Stimulated activated memory B cell treated with anti-CD40 and anti-IgM and Interleukin-4, amounts not matched to agents 10 μg/mL and 1 μg/mL and 100 μg/mL, for 72 hours (primary cell): ENCODE measurements at places on chromosomes 2 and 18.
A peak's percentile ranks its signal among the peaks of the same experiment; 100 is the strongest.

- ATAC-seq: no peak
Observed at GRCh38 chr2:1045109-1045508, 94.5 kb downstream of the SNTG2 start.

DNA sequence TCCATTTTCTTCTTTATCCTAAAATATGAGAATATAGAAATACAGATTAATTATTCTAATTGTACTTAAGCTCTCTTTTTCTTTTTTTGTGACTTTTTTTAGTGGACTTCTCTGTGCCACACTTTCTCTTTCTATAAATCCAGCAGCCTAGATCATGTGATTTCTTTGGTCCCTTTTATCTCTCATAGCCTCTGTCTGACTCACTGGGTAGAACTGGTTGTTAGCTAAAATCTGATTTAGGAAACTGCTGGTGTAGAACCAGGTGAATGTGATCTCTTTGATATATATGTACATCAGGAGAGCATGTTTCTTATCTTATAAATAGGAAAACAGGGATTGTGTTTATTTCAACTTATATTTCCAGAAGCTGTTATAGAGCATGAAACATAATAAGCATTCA is 54.9 kb downstream of the VRK2 start:
- no peak for ATAC-seq

DNA sequence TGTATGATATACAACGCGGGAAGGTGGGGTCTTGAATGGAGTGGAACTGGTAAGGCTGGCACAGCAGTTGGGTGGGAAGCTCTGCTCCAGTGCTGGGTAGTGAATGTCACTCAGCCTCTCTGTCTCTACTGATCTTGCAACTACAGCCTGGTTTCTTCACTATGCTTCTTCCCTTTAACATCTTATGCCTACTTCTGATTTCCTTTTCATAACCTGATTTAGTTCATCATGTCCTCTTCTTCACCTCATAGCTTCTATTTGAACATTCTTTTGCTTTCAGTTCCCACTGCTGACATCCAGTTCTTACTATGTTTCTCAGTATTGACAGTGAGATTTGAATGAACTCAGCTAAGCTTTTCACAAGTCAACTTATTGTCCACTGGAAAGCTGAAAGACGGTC is 286.2 kb downstream of the ARL6IP6 start:
- ATAC-seq: peak; percentile 54

GRCh38 chr2:105102963-105103421 is 65.1 kb downstream of the MRPS9 start:
- no peak for ATAC-seq

DNA sequence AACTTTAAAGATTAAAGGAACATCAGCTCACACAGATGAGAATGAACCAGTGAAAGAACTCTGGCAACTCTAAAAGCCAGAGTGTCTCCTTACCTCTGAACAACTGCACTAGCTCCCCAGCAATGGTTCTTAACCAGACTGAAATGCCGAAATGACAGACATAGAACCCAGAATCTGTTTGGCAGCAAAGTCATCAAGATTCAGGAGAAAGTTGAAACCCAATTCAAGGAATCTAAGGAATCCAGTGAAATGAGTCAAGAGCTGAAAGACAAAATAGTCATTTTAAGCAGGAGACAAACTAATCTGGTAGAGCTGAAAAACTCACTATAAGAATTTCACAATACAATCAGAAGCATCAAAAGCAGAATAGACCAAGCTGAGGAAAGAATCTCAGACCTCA is 72.0 kb downstream of the STRADB start:
- no peak for ATAC-seq

DNA sequence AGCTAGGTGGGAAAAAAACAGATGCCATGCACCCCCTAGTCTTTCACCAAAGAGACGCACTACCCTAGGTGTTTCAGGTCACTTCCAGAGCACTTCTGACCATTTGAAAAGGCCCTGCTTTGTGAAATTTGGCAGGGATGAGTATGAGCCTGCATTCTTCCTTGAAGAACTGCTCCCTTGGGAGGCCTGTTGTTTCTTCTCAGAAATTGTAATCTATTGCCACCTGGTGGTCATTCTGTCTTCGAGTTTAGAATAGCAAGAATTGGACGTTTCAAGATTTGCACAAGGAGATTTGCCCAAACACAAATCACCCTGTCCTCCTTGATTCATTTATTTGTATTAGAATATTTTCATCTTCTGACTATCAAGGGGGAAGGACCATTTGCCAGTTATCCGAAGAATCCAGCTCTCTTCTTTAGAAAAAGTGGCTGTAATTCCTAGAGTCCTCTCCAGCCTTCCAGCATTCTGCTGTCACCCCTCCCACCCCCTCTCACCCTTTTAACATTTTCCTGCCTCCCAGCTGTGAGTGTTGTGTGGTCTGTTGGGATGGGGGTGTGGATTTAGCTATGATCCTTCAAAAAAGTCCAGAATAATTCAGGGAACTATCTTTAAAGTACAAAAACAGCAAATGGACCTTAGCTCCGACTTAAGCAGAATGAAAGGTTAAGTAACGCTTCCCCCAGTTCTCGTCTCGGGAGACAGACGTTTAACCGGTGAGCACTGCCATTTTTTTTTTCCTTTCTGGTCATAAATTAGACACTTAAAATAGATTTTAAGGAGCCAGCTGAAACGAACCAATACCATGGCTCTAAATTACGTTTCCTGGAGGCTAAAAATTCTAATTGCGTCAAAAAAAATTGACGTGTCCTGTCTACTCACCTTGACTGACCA is 3.7 kb upstream of the GAD1 start:
- no peak for ATAC-seq

DNA sequence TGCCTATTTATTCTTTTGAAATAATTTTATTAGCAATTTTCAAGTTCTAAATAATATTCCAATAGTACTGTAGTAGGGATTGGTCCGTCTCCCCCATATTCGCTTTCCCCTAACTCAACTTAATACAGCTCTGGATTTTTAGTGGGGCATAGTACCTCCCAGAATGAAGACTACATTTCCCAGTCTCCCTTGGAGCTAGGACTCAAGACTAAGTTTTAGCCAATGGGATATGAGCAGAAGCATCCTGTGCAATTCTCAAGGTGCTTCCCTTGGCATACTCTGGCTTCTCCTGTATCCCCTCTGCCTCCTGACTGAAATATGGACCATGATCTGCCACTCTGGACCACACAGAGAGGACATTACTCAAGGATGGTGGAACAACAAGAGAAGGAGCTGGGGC is 24.1 kb downstream of the ST3GAL5 start:
- no peak for ATAC-seq

GRCh38 chr2:98297817-98298682 is 48.2 kb upstream of the CNGA3 start:
- no peak for ATAC-seq

DNA sequence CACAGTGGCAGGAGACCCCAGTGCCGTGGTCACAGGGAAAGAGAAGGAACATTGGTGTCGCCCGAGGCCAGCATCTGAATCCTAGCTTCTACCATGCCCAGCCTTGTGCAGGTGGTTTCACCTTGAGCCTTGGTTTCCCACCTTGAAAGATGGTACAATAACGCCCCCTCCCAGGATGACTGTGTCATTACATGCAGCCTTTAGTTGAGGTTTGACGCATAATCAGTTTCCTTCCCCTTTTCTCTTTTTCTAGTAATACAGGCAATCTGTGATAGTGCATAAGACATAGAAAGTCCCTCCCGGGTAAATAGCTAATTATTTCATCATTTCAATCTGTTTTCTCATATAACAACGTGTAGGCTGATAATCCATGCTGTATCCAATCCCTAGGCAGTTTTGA is 29.8 kb upstream of the ZNF407 start:
- no peak for ATAC-seq

- no peak for ATAC-seq
Observed at GRCh38 chr2:62140426-62141141, 55.3 kb upstream of the B3GNT2 start.

DNA sequence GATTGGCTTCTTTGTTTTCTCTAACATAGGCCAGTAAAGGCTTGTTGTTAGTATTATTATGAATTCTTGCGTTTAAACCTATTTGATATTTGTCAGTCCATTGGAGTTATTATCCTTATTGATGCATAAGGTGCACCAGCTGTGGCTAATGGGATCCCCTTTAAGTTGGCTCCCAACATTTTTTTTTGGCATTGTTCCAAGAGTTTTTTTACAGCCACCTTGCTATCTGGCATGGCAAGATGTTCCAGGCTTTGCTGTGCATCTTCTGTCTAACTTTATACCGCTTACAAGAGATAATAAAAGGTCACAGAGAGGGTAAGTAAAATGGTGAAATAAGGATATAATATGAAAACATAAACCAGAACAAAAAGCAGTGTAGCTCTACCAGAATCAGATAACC is 157.5 kb upstream of the TACR1 start:
- ATAC-seq: no peak

- no peak for ATAC-seq
Observed at GRCh38 chr2:88161446-88162244, 8.5 kb upstream of the THNSL2 start.

DNA sequence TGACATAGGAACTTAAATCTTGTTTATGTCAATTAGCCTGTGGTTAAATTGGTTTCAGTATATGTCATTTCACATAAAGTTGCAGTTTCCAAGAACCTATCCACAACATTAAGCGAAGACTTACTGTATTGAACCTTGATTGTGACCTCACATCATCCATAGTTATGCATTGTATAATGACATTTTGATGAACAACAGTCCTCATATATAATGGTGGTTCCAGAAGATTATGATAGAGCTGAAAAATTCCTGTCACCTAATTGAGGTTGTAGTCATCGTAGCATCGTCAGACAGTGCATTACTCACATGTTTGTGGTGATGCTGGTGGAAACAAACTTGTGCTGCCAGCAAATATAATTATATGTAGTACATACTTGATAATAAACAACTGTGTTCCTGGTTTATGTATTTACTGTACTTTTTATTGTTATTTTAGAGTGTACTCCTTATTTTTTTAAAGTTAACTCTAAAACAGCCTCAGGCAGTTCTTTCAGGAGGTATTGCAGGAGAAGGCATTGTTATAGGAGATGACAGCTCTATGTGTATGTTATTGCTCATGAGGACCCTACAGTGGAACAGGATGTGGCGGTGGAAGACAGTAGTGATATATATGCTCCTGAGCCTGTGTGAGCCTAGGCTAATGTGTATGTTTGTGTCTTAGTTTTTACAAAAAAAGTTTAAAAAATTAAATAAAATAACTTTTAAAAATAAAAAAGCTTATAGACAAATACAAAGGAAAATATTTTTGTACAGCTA is 56.6 kb downstream of the UBE2E3 start:
- ATAC-seq: no peak

DNA sequence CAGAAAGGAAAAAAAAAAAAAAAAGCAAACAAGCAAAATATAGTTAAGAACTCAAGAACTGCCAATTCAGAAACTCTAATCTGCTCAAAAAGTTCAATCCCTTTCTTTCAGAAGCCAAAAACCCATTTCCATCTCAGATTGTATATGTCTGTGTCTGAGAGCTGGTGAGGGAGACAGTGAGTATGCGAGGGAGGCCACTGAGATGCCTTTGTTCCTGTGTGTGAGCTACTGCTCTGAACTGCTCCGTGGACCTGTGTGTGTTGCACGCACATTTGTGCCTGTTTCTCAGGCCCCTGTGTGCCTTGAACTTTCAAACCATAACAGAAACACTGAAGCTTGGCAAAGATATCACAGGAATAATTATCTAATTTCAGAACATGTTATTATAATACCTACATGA is 2.5 kb upstream of the PKDCC start:
- no peak for ATAC-seq

DNA sequence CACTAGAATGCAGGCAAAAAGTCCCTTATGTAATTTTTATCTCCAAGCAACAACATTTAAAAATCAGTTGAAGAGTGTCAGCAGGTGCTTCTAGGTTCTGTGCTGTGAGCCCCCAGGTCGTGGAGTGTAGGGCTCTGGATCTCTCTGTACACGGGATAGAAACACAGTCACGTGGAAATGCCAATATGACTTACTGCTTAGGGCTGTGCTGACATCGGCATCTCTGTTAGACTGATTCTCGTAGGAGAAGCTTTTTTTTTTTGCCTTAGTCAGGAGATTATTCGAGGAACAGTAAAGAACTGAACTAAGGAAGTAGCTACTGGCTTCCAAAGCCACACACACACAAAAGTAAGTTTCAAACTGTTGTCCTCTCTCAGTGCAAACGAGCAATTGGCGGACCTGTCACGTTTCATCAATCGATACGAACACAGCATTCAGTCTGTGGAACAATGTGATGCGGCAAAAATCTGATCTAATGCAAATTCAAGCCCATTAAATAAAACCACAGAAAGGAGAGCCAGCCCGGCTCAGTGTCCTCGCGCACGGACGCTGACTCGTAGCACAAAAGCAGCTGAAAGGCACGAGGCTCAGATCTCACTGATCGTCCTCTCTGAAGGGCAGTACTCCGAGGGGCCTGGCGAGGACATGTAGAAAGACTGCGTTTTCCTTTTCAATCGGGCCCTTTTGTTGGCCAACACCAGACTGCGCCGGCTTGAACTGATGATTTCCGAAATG is 41.5 kb downstream of the PRELID3A start:
- ATAC-seq: no peak

GRCh38 chr2:26064846-26065245 is 31.0 kb downstream of the RAB10 start:
- no peak for ATAC-seq

- no peak for ATAC-seq
Observed at GRCh38 chr2:37085731-37086147, 1.4 kb downstream of the GPATCH11 start.

DNA sequence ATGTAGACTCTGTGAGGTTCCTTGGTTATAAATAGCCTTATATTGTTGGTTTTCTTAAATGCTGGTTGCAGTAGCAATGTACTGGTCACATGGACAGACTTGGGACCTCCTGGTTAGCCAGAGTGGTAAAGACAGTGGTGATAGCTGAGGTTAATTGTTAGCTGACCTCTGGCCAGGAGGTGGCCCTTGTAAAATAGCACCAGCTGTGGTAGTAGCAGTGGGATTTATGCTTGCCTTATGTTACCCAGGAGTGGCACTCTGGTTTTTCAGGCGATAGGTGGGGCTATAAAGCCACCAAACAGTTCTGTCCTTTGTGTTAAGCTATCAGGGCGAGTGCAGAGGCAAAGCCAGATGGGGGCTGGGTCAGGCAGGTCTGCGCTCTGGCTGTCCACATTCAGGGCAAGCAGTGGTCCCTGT is 94.8 kb upstream of the SRD5A2 start:
- ATAC-seq: no peak

- ATAC-seq: no peak
Observed at GRCh38 chr2:241560162-241560882, 1.8 kb downstream of the BOK start.

- no peak for ATAC-seq
Observed at GRCh38 chr2:33521791-33522281, 45.4 kb downstream of the RASGRP3 start.

DNA sequence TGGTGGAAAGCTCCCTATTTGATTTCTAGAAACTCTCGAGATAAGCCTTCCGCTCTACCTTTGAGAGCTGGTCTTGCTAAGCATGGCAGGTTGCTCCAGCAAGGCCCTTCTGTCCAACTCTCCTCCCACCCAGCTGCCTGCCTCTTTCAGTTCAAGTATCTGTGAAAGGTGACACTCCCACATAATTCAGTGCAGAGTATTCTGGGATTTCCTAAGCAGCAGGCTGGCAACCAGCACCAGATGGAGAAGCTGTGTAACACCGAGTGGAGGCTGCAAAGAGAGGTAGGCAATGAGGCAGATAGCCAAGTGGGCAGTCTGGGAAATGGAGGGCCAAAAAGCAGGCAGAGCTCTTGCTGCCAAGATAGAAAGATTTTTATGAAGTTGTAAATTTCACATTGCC is 88.4 kb upstream of the CAVIN2 start:
- no peak for ATAC-seq
